ENCODE measurements at places on chromosomes 4 and X. TPM values are rescaled to one million over a fixed set of nuclear protein-coding genes. Genes with fewer than 3 reads are reported as not detected.

Gene TMEM156
- not detected for total RNA-seq

Gene CTAG1B
- total RNA-seq = not detected

Gene KLKB1
- 0.93 TPM for total RNA-seq

Gene FAM9B
- not detected for total RNA-seq

Gene LRCH2
- total RNA-seq = 13.0 TPM

Gene HS6ST2
- total RNA-seq = 1.9 TPM

Gene ACE2
- 2.5 TPM for total RNA-seq

Gene AMBN
- total RNA-seq = not detected

DNA sequence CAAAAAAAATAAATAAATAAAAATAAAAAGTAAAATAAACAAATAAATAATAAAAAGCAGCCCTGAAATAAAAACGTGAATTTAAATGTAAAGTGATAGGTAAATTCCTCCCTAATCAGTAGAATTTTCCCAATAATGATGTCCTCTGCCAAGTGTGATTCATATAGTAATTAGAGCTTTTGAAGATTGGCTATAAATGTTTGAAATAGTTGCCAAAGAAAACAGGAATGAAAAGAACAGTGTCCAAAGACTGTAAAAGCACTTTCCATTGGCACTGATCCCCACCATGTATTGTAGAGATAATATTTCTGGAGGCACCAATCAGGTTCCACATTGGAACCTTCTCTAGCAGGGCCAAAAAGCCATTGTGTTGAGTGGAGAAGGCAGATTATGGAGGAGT, 25.9 kb upstream of the SMARCAD1 start:
- no peak for ATAC-seq

DNA sequence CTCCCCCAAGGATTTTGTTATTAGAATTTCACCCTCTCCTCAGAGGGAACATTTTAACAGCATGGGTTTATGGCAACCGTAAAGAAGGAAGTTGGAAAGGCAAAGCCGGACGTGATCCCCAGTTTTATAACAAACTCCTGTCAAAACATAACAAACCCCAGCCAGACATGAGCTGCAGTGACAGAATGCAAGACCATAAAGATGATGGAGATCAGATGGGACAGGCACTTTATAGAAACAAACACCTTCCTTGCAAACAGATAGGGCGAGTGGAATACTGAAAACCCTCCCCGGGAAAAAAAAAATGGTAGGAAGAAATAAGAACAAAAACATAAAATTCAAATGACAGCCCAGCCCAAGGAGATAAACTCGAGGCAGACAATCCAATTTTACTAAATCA, 281.4 kb downstream of the LDB2 start:
- no peak for ATAC-seq

- ATAC-seq = no peak
Observed at GRCh38 chrX:40470830-40471429, 109.8 kb upstream of the ATP6AP2 start.

DNA sequence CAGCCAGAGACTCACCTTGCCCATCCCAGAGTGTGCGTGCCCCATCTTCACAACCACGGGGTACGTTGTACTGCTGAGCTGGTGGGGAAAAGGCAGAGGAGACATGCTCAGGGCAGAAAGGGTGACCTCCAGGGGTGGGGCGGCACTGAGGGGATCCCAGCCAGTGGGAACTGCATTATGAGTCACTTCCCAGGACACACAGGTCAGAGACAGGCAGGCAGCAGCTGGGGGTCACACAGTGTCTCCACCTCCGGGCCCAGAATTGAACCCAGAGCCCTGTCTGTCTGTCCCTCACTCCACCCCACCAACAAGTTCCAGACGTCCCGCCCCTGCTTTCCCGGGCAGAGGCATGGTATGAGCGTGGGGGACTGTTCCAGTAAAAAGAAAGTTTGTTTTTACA, 4.8 kb upstream of the TIMP1 start:
- ATAC-seq = no peak

DNA sequence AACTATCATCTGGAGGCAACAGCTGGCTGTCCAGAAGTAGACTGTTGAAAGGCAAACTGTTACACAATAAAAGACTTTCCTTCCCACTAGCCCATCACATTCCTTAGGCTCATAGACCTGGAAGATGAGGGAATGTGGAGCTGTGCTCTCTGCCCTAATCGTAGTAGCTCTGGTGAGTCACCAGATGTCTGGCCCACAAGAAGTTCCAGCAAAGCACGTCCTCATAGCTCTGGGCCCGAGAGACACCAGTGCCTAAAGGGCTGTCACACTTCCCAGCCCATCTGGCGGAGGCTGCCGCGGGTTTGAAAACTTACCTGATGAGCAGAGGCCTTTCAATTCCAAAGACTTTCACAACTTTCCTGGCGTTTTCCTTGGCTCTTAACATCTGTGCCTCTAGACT, 81.7 kb upstream of the STOX2 start:
- peak; percentile 20 for ATAC-seq

DNA sequence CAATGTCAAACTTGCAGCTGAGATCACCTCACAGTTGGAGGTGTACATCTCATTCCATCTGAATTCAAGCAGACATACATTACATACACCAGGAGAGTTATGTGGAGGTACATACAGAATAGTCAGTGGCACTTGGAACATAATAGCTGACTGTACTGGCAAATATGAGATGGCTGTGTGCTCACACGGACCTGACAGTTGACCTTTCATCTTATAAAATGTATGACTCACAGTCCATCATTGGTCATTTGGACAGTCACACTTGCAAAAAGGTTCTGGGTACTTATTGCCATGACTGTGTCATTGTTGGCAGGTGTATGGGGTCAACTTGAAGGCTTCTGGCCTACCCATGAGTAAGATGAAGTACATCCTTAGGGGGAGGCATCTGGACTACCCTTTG, 88.6 kb upstream of the WDR1 start:
- ATAC-seq = no peak

- ATAC-seq = no peak
Observed at GRCh38 chr4:19776021-19776459, 475.7 kb upstream of the SLIT2 start.

DNA sequence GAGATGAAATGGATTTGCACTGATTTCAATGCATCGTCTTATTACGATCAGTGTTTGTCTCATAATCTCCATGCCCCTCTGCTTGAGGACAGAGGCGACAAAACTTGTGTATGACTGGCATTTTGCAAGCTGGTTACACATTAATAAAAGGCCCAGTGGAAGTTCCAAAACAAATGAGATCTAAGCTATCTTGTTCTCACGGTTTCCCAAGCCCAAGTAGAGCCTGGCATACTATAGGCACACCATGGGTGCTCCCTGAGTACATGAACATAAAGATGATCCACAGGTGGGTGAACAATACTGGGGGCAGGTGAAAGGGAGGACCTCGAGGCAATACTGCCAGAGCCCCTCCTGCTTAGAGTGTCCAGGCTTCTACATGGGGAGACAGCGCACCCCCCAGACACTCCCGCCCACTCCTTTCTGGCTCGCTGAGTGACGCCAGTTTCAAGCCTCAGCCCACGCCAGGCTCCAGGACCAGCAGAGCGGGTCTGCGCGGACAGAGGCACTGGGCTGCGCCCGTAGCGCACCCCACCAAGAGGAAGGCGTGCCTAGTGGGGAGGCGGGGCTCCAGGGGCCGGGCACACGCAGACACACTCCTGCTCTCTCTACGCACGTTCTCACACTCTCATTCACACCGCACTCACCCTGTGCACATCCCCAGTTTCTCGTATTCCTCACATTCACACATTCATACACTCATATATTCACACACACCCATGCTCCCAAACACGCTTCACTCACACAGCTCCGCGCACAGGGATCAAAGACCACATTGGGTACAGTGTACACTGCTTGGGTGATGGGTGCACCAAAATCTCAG, 8.9 kb upstream of the GSX2 start:
- peak; percentile 60 for ATAC-seq

DNA sequence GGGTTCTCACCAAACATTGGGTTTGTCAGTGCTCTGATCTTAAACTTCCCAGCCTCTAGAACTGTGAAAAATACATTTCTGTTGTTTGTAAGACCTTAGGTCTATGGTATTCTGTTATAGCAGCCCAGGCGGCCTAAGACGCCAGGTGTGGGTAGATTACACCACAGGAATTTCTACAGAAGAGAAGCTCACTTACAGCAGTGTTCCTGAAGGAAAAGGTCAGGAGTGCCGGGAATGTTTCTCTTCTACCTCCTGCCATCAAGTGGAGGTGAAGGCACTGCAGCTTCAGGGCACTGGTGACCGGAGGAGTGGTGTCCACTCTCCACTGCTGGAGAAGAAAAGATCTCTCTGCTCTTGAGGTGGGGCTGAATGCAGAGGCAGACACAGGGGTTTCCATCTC, 45.7 kb downstream of the FHDC1 start:
- no peak for ATAC-seq

GRCh38 chr4:5808081-5808741, 84.7 kb downstream of the CRMP1 start:
- ATAC-seq = no peak

- ATAC-seq = no peak
Observed at GRCh38 chr4:24394041-24394440, 190.3 kb downstream of the DHX15 start.

DNA sequence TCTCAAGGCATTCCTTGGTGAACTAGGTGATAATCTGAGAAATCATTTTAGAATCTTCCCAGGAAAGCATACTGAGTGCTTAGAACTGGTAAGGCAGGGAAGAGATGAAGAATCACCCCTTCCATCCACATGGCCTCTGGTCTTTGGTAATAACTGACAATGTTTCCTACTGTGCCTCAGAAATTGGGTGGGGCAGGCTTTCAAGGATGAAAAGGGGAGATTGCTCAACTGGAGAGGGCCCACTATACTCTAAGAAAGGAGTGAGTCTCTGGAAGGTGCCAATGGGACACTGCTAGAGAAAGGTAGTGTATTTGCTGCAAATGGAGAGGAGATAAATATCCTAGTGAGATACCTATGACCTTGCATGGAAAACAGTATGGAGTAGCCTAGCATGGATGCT, 135.0 kb upstream of the SCML1 start:
- ATAC-seq = peak; percentile 34

GRCh38 chr4:99918656-99919055, 24.4 kb upstream of the LAMTOR3 start:
- no peak for ATAC-seq

- ATAC-seq = peak; percentile 74
Observed at GRCh38 chr4:54539500-54540029, 118.2 kb upstream of the KIT start.

DNA sequence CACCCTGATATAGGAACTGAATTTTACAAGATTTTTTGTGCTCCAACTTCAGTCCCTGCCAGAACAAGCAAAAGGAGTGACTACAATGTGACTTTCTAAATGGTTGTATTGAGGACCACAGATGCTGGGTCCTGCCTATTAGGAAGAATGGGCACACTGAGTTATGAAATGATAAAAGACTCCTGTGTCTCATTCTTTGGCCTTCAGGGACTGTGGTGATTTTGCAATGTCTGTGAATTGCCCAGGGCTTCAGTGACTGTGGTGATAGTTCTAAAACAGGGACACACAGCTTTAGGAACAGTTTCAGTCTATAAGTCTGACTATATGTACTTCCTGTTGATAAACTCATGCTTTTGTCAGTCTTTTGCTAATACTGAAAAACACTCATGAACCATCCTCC, 210.2 kb downstream of the DMD start:
- ATAC-seq = no peak

DNA sequence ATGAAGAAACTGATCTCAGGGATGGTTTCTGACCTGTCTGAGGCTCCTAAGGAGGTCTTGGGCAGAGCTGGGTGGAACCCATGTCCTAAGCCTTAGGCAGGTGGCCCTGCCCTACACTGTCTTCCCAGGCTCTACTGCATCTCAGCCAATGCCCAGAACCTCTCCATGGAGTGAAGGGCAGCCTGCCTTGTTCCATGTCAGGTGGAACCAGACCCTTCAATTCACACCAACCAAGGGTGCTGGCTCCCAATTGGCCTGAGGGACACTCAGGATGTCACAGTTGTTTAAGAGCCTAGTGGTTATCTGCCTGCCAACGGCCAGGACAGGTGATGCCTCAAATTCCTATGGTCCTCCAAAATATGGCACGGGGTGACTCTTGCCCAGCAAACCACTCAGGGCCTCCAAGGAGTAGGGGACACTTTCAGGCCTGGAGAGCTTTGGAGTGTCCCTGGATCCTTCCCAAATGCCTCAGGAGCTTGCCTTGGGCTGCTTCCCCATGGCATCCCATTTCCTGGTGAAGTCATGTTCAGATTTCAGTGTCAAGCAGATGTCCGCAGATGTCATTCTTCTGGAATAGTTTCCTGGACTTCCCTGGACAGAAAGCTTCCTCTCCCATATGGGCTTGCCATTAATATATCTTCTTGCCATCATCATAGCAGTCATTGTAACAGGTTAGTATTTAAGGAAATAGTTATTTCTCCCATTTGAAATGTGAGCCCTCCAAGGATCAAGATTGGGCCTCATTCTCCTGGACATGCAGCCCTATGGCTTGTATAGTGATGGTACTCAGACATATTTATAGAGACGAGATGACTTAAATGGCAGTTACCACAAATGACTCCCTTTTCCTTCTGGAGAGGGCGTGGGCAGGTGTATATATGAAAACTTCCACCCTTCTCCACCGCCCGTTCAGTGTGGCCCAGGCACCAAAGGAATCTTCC, 67.1 kb downstream of the MED28 start:
- no peak for ATAC-seq

DNA sequence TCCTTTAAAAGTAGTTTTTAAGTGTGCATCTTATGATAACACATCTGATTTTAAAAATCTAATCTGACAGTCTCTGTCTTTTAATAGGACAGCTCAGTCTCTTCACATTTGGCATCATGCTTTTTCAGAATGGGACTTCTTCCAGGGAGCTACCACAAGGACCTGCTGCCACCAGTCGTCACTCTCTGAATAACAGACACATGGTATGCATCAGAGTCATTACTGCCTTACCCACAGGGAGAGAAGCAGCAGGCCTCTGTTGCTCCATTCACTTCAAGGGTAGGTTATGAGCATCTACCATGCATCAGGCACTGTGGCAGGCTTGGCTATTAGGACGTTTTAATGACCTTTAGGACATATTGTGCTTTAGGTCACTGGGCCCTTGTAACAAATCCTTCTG, 50.0 kb upstream of the AFAP1 start:
- no peak for ATAC-seq

DNA sequence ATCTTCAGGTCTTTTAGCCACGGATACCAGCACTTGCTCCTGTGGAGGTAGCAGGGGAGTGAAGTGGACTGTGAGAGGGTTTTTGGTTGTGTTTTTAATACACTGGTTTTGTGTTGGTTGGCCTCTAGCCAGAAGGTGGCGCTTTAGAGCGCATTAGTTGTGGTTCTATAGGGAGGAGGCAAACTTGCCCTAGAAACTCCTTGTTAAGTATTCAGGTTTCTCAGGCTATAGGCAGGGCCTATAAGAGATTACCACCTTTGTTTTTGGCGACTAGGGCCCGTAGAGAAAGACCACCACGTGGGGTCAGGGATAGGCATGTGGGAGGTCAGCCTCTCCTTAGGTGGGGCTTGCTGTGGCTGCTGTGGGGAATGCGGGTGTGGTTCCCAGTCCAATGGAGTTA, 221.6 kb upstream of the SPANXN4 start:
- no peak for ATAC-seq

Data from gastroesophageal sphincter (tissue), 4 donors.